ENCODE measurements at places on chromosomes 1 and 21. TPM values are rescaled to one million over a fixed set of nuclear protein-coding genes. Genes with fewer than 3 reads are reported as not detected.

- DNase-seq = no peak
These were observed 7.3 kb downstream of the UQCRHL start for GRCh38 chr1:15799928-15800835.

GRCh38 chr1:11062965-11063401 lies 3.2 kb upstream of the SRM start:
- DNase-seq = no peak

GRCh38 chr1:158200527-158200926 lies 19.8 kb downstream of the CD1D start:
- DNase-seq = no peak

ASCL5 gene
- polyA plus RNA-seq = 0.14 TPM

GRCh38 chr1:180177931-180178330 lies 23.3 kb downstream of the QSOX1 start:
- no peak for DNase-seq

- DNase-seq = no peak
These were observed 144.5 kb downstream of the TTLL7 start for GRCh38 chr1:83854456-83854855.

- no peak for DNase-seq
These were observed 33.3 kb upstream of the CD1D start for GRCh38 chr1:158147401-158147800.

- DNase-seq = no peak
These were observed 50.1 kb downstream of the TIAM1 start for GRCh38 chr21:31293986-31294385.

NEK7 gene
- 31.4 TPM for polyA plus RNA-seq

- DNase-seq = no peak
These were observed 8.8 kb upstream of the CCDC27 start for GRCh38 chr1:3743421-3743820.

- no peak for DNase-seq
These were observed 133.2 kb upstream of the COL6A1 start for GRCh38 chr21:45848331-45848730.

SLC25A34 gene
- 2.4 TPM for polyA plus RNA-seq

Data from thymus (tissue), 14 donors.